ENCODE measurements at places on chromosomes 7 and 10.

DNA sequence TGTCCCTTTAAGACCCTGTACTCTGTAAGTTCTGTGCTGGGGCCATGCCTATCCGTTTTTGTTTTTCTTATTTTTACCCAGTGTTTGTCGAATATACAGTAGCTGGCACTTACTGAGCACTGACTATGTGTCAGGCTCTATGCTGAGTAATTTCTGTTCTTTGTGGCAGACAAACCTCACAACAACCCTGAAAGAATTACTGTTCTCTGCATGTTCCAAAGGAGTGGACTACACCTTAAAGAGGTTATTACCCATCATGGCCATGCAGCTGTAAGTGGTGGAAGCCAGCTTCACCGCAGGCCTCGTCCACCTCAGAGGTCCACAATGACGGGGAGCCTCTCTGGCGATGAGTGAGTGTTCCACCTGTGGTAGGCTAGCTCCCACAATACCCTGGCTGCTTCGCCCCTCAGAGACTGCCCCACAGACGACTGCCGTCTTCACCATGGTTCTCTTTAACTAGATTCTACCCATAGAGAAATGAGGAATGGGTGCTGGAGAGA is 30.1 kb upstream of the RBM20 start:
- no peak for DNase-seq

DNA sequence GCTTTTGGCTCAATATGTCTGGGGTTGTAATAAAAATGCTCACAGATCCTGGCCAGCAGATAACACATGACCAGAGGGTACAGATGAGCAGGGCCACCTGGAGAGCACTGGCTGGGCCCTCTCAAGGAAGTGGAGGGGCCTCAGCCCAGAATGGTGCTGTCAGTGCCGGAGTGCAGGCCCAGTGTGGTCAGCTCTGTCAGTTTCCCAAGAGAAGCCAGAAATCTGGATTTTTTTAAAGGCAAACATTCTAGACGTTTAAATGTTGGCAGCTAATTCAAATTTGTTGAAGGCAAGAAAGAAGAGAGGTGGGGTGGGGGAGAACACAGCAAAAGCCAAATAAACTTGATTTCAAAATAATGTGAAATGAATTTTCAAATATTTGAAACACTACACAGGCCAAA is 2.0 kb downstream of the C10orf105 start:
- no peak for DNase-seq

GRCh38 chr10:30832001-30832748 is 199.5 kb downstream of the ZNF438 start:
- no peak for DNase-seq

- DNase-seq = no peak
Observed at GRCh38 chr10:97380516-97380915, 20.6 kb downstream of the RRP12 start.

GRCh38 chr10:77374189-77374656 is 263.4 kb downstream of the KCNMA1 start:
- DNase-seq = no peak

DNA sequence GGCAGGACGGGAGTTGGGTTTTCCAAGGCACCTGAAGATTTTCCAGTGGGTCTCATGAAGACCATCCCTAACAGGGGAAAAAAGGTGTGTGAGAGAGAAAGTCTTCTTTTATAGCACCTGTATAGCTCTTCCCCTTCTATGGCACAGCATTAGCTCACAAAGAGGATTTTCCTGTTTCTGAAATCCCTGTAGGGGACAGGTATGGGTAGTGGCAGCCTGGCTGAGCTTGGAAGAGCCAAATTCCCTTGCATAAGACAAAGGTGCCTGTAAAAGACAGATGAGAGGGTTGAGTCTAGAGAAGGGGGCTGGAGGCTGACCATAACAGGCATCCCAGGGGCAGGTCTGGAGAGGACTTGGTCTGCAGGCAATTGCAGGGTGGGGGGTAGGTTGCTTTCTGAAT is 63.7 kb downstream of the COL13A1 start:
- DNase-seq = no peak

- no peak for DNase-seq
Observed at GRCh38 chr10:79452174-79452611, 6.8 kb upstream of the ZCCHC24 start.

- DNase-seq = no peak
Observed at GRCh38 chr7:92251181-92251580, 5.4 kb downstream of the ANKIB1 start.

DNA sequence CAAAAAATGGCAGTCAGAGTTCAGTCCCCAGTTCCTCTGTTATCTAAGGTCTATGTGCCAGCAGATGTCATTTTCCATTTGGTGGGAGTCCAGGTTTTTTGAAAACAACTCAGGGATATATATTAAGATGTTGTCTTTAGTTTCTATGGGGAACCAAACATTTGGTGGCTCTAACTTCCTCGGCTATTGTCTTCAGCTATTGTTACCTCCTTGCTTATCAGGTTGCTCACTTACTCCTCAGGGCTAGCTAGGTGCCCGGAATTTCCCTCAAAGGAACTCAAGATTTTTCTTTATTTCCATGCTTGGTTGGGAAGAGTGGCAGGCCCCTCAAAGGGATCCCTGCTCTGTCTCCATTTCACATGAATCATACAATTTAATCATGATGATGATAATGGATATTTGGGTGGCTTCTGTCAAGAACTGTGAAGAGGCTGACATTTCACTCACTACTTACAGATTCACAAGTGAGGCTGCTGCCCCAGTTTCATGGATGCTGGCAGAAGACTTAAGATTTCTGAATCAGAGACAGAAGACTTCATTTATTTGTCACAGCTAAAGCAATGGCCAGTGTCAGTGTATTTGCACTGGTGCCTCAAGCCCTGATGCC is 182.8 kb downstream of the PKD1L1 start:
- DNase-seq = no peak

DNA sequence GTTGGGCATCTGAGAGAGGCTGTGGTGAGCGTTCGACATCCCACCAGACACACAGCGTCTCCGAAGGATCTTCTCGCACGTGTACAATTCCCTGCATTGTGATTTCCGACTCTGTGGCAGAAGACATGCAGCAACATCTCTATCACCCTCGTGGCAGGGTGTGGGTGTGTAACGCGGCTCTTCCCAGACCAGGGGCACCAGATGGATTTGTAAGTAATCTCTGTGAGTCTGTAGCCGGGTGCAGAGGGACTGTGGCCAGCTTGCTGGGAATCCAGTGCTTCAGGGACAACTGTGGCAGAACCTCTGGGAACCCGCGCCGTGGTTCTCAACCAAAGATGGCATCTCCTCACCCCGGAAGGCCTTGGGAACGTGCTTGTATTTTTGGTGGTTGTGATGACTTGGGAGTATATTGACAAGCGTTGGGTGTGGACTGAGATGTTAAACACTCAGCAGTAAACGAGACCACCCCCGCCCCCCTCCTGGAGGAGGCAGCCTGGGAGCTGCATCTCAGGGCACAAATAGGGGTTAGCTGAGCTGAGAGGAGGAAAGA is 21.2 kb downstream of the FOXL3 start:
- DNase-seq = no peak

- DNase-seq = no peak
Observed at GRCh38 chr7:157673573-157673972, 336.8 kb downstream of the DNAJB6 start.

- no peak for DNase-seq
Observed at GRCh38 chr7:47326808-47327207, 255.1 kb downstream of the TNS3 start.

DNA sequence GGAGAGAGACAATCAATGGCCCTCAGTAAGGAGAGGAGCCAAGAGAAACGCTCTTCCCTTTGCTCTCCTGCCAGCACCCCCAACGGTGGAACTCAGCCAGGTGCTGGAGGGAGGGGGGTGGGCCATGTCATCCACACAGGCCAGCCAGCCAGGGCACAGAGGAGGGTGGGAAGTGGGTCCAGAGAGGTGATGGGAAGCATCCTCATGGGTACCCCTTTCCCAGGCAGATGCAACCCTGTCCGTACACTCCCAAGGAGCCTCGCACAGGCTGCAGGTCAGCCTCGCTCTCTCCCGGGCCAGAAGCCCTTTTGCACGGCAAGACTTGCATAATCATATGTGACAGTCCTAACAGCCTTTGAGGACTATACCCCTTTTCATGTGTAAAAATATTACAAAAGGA is 142.0 kb upstream of the NAMPT start:
- DNase-seq = no peak

DNA sequence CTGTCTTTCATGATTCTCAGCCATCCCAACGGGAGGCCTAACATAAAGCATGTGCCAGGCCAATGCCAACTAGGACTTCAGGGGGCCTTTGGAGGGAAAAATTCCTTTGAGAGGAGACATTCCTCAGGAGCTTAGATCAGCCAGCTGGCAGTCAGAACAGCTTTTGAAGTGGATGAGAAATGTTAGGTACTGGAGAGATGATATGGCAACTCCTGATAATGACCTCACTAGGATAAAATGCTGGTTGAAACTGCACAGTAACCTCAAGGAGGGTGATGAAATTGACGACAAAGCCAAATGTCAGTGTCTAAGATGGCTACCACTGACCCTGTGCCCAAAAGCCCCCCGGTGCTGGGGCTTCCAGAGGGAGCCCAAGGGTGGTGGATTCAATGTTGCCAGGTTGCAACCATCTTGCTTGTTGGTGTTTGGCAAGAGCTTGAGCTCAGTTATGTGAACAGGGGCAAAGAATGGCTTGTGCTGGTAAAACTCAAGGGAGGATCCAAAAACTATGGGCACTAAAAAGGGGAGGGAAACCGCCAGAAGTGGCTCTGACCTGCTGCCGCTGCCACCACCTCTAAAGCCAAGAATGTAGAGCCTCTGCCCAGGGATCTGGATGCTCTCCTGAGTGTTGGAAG is 121.2 kb downstream of the UBE2H start:
- DNase-seq = no peak

GRCh38 chr10:24427678-24428409 is 218.9 kb downstream of the KIAA1217 start:
- DNase-seq = no peak

GRCh38 chr10:53361281-53361680 is 588.7 kb upstream of the MBL2 start:
- no peak for DNase-seq

GRCh38 chr7:116859323-116859722 is 3.1 kb upstream of the CAPZA2 start:
- no peak for DNase-seq
